ENCODE measurements at places on chromosomes 7 and 10. TPM values are rescaled to one million over a fixed set of nuclear protein-coding genes. Genes with fewer than 3 reads are reported as not detected.

Gene C7orf57
- total RNA-seq: 0.28 TPM

Gene MET
- total RNA-seq: 0.60 TPM

Gene ITPRID1
- total RNA-seq: not detected

Gene PDAP1
- total RNA-seq: 94.1 TPM

Gene GSTO2
- 0.72 TPM for total RNA-seq

Gene JAZF1
- total RNA-seq: 5.1 TPM

Gene NANOS1
- 0.73 TPM for total RNA-seq

Gene FAM180A
- total RNA-seq: not detected

Gene CTAGE8
- total RNA-seq: 1.6 TPM

Gene AKR1D1
- total RNA-seq: not detected

Gene ARL3
- 2.8 TPM for total RNA-seq

Gene AFAP1L2
- total RNA-seq: 1.5 TPM

Gene FAM25A
- not detected for total RNA-seq

Gene GNAT3
- total RNA-seq: not detected

Gene CLDN4
- 0.22 TPM for total RNA-seq

Gene ZNF488
- 0.08 TPM for total RNA-seq

Gene MORN4
- 1.5 TPM for total RNA-seq

Gene PON3
- total RNA-seq: not detected

Gene ENO4
- not detected for total RNA-seq

Gene PRKG1
- not detected for total RNA-seq

Gene MOGAT3
- not detected for total RNA-seq

Gene GFRA1
- not detected for total RNA-seq

Gene P4HA1
- total RNA-seq: 44.3 TPM

Gene GRID2IP
- total RNA-seq: 0.12 TPM

Gene C1GALT1
- total RNA-seq: 54.4 TPM

Gene SPAM1
- total RNA-seq: not detected

Gene KEL
- total RNA-seq: 0.33 TPM

Gene ANXA7
- 84.8 TPM for total RNA-seq

Gene SGCE
- 0.25 TPM for total RNA-seq

Gene LHFPL3
- not detected for total RNA-seq

Gene SCIN
- total RNA-seq: not detected

Gene THSD7A
- total RNA-seq: not detected

Gene AHCYL2
- total RNA-seq: 13.6 TPM

Gene HKDC1
- 6.9 TPM for total RNA-seq

Gene RGS10
- 162 TPM for total RNA-seq

Gene NODAL
- total RNA-seq: 0.15 TPM

Gene SEMA3D
- total RNA-seq: not detected

Gene WNT8B
- total RNA-seq: 0.38 TPM

Gene TFPI2
- not detected for total RNA-seq

Gene ABCC2
- 1.1 TPM for total RNA-seq
